ENCODE measurements at places on chromosomes 16 and 17.

- DNase-seq: no peak
Observed at GRCh38 chr17:69551212-69552010, 136.9 kb downstream of the MAP2K6 start.

DNA sequence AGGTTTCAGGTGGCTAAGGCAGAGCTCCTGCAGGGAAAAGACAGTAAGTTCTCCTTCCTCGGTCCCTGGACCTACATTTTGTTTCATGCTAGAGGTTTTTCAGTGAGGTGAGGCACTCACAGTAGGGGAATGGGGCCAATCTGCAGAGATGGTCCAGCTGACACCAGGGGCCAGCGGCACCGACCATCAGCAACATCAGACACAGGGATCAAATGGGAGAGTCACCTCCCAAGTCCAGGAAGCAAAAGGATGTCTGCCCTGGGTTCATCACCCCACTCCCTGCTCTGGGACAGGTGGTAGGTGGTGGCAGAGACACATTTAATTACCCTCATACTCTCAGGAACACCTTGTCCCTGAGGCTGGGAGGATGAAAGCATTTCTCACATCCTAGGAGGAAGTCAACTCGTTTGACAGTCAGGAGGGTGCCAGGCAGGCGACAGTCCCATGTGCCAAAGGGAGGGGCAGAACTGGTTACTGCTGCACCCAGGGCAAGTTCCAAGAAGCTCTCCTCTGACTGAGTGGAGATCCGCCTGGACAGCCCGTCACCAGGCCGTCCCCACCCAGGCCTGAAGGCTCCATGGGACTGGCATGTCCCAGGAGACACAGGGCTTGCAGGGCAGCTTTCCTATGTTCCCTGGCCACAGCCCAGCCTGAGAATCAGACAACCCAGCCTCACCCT, 19.2 kb downstream of the ATP6V0D1 start:
- no peak for DNase-seq

GRCh38 chr16:78494674-78495073, 395.2 kb downstream of the WWOX start:
- no peak for DNase-seq

GRCh38 chr17:36463916-36464764, 22.3 kb upstream of the ZNHIT3 start:
- no peak for DNase-seq

DNA sequence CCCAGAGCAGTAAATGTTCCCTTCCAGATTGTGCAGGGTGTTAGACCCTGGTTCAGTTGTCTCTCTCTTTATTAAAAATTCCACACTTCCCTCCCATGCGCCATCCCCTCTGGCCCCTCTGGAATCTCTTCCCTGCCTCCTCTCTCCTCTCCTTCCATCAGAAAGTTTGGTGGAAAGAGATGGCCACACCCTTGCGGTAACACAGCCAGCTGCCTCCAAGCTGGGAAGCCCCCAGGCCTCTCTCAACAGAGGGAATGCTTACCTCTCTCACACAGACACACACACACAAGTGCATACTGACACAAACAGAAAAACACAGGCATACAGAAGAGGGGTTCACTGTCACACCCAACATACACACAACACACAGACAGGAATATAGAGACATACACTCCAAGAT, 220.5 kb downstream of the C16orf78 start:
- DNase-seq: no peak

GRCh38 chr17:83151442-83152226, 72.2 kb downstream of the METRNL start:
- no peak for DNase-seq
